RKO (cell line): ENCODE measurements at places on chromosomes 11 and 22.

DNA sequence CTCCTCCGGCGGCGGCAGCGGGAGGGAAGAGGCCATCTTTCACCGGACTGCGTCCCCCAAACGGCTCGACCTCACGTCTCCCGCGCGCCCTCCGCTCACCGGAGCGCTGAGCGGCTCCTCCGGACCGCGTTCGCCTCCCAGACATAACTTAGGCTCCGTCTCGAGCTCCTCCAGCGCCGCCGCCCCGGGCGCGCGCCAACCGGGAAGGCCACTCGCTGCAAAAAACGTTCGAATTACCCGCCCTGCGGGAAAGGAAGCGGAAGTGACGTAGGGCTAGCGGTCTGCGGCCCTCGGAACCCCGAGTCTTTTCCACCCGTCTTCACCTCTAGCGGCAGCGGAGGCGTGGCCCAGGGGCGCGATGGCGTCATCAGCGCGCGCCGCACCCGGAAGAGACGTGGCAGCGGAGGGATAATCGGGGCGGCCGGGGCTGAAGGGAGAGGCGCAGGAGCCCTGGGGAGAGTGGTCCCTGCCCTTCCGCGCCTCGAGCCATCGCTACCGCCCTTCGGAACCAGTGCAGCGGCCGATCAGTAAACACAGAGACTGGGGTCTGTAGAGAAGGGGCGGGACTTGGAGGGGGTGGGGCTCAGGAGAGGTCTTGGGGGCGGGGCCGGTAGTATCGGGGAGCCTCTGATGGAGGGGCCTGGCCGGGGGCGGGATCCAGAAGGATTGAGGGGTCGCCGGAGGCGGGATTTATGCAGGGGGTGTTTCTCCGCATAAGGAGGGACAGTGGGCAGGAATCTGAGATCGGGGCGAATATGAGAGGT lies at the start of the genes CDCA5 and ZFPL1:
Gene CDCA5, minus strand, starts transcription at position 207 of the 764 bp plus-strand sequence. Its CDS starts 62 bp downstream, at position 145.
Gene ZFPL1, plus strand, starts transcription at position 389 of the 764 bp plus-strand sequence. CDS start 477 bp downstream, outside the sequence.
- DNase-seq: peak; percentile 96

- no peak for DNase-seq
Measured at GRCh38 chr11:133967599-133968238, 11.0 kb upstream of the IGSF9B start.

DNA sequence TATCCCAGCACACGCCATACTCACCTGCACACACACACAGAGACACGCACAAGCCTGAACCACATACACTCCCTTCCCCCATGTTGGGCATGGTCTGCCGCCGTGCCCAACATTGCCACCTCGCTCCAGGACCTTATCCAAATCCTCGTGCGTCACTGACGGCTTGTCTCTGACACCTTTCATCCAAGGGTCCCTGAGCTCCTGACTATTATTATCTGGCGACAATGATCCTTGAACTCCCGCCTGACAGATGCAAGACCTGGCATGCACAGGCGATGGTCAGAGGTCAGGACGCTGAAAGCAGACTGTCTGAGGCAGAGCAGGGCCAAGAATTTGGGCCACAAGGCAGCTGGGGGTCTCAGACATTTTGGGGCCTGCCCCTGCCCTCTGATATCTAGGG lies 4.2 kb downstream of the MB start:
- DNase-seq: no peak

- DNase-seq: no peak
Measured at GRCh38 chr22:30031328-30031727, 48.9 kb upstream of the HORMAD2 start.

- DNase-seq: no peak
Measured at GRCh38 chr11:86948733-86949132, 6.5 kb downstream of the FZD4 start.

- no peak for DNase-seq
Measured at GRCh38 chr11:4664786-4665185, 21.0 kb downstream of the OR51E1 start.

GRCh38 chr11:121767433-121767832 lies 314.7 kb upstream of the SORL1-AS1 start:
- DNase-seq: no peak

- DNase-seq: no peak
Measured at GRCh38 chr11:126102436-126102981, 39.8 kb upstream of the CDON start.

DNA sequence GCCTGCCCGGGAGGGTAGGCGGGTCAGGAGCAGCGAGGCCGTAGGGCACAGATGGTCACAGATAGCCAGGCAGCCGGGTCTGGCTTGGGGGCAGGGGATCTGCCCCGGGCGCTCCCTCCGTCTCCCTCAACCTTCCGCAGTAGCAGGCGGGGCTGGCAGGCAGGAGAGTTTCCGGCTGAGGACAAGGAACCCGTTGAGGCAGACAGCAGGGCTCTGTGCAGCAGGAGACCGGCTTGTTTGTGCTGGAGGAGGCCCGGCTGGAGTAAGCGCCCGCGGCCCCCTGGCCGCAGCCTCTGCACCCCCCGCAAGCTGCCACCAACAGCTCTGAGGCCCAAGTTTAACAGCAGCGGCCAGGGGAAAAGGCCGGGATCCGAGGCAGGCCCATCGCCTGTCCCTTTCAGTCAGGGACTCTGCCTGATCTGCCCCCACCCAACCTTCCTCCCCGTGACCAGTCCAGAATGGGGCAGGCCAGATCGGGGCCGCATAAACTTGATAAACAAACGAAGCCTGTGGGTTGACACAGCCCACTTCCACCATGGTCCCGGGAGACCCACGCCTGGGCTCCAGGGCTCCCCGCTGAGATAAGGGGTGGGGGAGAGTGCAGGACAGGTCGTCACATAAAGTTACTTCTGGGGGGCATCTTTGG lies 13.6 kb downstream of the SCARF2 start:
- DNase-seq: no peak

- no peak for DNase-seq
Measured at GRCh38 chr22:39622881-39623367, 52.4 kb downstream of the CACNA1I start.

DNA sequence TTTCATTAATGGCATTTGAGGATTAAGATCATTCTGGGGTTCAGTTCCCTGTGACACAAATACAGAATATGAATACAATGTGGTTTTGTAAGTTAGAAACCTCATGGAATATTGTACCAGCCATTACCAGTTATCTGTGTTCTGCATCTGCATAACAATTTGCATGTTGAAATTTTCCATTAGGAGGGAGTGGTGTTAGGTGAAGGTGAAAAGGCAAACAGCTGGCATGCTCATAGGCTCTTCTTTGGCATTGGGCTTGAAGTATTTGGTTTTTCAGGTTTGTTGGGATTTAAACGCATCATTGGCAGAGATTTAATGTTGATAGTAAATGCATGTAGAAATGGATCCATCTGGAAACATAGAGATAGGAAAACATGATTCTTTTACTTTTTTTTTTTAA lies 18.6 kb downstream of the RTN3 start:
- DNase-seq: no peak

GRCh38 chr11:68551223-68551622 lies 90.7 kb downstream of the PPP6R3 start:
- no peak for DNase-seq

DNA sequence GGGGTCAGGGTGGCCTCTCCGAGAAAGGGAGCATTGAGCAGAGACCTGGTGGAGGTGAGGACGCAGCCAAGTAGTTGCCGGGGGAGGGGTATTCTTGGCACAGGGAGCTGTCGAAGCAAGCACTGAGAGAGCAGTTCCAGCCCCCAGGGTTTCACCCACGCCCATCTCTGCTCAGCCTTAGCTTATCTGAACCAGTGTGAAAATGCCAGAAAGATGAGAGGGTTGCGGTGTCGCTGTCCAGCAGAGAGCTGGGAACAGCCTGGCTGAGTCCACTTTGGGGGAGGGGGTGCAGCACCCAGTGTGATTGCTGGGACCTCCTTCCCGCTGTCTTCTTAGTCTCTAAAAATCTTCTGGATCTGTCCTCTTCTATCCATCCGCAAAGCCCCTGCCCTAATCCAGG lies 123.3 kb upstream of the TBCEL start:
- no peak for DNase-seq

DNA sequence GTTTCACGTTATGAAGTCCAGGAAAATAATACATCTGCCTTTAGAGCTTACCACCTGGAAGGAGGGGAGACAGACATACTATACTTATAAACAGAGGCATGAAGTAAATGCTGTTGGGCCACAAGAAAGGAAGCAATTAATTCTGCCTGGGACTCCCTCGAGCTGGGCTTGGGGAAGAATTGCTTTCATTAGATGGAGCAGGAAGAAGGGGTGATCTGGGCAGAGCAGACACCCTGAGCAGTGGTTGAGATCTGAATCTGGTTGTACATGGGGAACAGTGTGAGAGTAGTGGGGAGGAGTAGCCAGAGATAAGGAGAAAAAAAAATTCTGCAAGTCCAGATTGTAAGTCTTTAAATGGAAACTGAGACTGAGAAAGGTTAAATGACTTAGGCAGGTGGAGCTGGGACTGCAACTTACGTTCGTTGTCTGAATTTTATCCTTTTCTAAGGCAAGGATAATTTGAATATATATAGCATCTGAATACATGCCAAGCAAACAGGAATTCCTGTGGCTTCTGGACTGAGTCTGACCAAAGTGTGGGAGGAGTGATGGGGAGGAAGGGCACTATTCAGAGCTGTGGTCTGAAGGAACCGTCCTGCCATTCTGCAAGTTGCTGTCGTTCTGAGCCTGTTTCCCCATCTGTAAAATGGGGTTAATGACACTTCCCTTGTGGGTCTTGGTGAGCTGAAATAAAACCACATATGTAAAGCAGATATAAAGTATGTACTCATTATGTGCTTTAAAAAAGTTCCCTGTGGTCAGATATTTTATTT lies 7.9 kb downstream of the NCAM1 start:
- DNase-seq: no peak

- no peak for DNase-seq
Measured at GRCh38 chr22:48185071-48186055, 1422.9 kb downstream of the TBC1D22A start.

DNA sequence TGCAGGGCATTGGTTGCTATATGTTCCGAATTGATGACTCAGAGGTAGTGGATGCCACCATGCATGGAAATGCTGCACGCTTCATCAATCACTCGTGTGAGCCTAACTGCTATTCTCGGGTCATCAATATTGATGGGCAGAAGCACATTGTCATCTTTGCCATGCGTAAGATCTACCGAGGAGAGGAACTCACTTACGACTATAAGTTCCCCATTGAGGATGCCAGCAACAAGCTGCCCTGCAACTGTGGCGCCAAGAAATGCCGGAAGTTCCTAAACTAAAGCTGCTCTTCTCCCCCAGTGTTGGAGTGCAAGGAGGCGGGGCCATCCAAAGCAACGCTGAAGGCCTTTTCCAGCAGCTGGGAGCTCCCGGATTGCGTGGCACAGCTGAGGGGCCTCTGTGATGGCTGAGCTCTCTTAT lies 5.4 kb upstream of the TTC36 start:
- DNase-seq: no peak

GRCh38 chr11:37984991-37985390 lies 1387.0 kb upstream of the RAG2 start:
- DNase-seq: no peak

DNA sequence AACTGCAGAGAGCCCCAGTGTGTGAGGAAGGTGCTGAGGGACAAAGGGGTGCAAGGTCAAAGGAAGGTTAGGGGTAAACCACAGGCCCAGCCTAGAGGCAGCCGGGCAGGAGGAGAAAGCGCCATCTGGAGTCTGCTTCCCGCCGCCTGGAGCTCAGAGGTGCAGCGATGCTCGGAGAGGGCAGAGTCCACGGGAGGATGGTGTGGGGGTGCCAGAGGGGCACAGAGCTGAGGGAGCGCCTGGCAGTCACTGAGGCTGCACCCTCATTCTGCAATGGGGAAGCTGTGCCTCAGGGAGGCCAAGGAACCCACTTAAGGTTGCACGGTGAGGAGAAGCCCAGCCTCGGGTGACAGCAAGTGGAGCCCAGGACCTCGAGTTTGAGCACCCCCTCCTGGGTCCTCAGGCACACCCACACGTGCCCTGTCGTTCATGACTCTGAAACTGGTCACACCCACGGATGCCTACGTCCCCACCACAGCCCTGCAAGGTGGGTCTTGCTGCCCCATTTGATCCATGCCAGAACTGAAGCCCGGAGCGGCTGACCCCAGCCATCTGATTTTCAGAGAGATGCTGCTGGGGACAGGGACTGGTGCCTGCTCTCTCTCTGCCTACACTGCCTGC lies 1.6 kb downstream of the IL2RB start:
- DNase-seq: no peak

- no peak for DNase-seq
Measured at GRCh38 chr11:25890626-25891260, 441.2 kb upstream of the ANO3 start.

DNA sequence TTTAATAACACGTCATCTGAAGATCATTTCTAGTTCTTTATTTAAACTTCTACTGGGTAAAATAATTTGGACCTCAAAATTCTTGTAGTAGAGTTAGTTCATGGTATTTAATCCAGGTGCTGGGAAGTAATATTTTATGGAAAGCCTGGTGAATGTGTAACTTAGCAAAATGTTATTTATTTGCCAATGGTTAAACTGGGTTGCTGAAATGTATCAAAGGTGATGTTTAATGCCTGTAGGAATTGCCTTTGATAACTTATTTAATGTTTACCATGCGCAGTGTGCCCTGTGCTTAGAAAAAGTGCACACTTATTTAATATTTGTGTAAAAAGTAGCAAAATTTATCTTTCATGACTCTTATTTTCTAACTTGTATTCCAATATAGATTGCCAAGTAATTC lies 11.2 kb downstream of the OR5M11 start:
- no peak for DNase-seq

DNA sequence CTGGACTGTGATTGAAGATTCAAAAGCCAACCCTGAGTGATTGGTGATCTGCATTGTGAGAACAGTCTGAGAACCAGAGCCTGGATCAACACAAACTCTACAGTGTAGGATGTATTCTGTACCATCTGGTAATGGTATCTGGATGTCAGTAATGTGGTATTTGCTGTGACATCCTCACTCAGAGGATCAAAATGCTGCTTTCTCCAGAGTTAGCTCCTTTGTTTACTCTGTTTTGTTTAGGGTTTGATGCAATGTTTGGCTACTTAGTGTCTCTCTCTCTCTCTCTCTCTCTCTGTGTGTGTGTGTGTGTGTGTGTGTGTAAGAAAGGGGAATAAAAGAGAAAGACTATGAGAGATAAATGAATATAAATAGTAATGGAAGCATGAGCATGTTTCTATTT lies 24.3 kb downstream of the CASP4 start:
- no peak for DNase-seq

DNA sequence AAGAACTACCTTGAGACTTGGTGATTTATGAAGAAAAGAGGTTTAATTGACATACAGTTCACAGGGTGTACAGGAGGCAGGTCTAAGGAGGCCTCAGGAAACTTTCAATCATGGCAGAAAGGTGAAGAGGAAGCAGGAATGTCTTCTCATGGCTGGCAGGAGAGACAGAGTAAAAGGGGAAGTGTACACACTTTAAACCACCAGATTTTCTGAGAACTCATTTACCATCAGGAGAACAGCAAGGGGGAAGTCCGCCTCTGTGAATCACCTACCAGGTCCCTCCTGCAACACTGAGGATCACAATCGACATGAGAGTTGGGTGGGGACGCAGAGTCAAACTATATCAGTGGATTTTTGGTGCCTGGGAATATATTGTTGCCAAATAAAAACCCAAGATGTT lies 40.3 kb upstream of the OR5D13 start:
- DNase-seq: no peak

- no peak for DNase-seq
Measured at GRCh38 chr22:48709976-48710375, 1117.7 kb downstream of the BRD1 start.

GRCh38 chr11:134642206-134642605 lies 230.2 kb upstream of the B3GAT1 start:
- DNase-seq: no peak
